Tibial nerve (tissue), 4 donors: ENCODE measurements at places on chromosomes 12 and 14. TPM values are rescaled to one million over a fixed set of nuclear protein-coding genes. Genes with fewer than 3 reads are reported as not detected.

The PRR4 gene
- 7.8 TPM for total RNA-seq

DNA sequence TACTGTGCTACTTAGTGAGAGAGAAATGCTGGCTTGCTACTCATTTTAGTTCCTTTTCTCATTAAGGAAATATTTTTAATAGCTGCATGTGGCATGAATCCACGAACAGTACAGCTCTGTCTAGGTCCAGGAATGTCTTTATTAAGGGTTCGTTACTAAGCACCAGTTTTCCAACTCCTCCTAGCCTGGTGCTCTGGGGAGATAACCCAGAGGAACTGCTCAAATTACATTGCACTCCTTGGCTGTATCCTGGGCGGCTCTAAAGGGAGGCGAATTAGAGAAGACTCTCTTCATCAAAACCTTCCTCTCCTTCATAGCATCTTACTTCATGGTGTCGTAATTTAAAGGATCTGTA lies 101.3 kb downstream of the PPM1A start:
- no peak for DNase-seq

- no peak for DNase-seq
These were observed at the start of gene NCOR2 for GRCh38 chr12:124566997-124567672. NCOR2 (minus strand) TSS chr12:124567612; CDS start chr12:124495251, 72,361 bp downstream.

DNA sequence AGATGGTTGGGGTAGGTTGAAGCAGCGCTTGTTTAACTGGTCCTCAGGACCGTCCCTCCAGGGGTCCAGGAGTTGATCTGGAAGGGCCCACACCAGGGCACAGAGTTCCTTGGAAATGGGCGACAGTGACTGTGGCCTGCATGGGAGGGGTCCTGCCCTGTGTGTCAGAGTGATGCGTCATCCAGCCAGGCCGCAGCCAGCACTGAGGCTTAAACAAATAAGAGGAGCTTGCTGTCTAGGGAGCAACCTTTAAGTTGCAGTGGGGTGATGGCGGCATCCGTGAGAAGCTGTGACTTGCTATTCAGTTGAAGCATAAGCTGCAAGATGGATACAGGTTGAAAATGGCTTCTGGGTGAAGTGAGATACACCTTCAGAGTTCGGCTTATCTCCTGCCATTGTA lies 20.2 kb downstream of the DCAF4 start:
- DNase-seq: no peak

The MYH6 gene
- total RNA-seq: not detected

The GPX2 gene
- total RNA-seq: not detected

The OTUB2 gene
- not detected for total RNA-seq

- no peak for DNase-seq
These were observed 72.8 kb downstream of the GALNT4 start for GRCh38 chr12:89451841-89452251.

DNA sequence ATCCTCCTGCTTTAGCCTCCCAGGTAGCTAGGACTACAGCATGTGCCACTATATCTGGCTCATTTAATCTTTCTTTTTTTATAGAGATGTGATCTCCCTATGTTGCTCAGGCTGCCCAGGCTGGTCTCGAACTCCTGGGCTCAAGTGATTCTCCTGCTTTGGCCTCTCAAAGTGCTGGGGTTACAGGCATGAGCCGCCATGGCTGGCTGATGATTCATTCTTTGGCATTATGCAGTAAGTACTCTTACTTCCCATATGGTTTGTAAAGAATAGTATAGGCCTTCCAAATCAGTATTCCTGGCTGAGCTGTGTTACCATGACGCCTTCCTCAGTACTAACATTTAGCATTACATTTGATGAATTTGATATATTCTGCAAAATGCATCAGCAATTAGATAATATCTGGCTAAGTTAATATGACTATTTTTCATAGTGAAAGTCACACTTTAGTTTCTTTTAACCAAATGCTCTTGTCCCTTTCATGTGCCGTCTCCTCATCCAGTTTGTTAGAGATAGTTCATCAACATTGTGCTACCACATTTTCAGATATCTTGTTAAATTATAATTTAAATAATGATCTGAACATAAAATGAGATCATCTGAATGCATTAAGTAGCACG lies 3.2 kb upstream of the MIA2 start:
- DNase-seq: no peak

GRCh38 chr14:52801014-52801712 lies 9.8 kb upstream of the GNPNAT1 start:
- no peak for DNase-seq

The ADAMTS20 gene
- not detected for total RNA-seq

The KCNC2 gene
- total RNA-seq: 1.5 TPM

DNA sequence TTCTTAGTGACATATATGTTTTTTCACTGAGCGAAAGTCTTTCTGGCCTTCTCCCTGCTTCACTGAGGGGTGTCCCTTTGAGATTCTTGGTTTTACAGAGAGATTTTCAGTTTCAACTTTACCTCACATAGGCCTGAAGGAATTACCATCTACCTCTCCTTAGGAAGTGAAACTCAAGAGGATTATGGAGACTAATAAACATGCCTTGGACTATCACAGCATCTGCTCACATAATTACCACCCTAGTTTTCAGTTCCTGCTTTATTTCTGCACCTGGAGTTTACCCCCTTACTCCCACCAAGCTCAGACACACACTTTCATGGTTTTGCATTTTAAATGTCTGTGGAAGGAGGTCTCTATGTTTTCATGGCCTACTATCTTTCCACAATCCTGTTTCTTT lies 118.3 kb upstream of the SCAF11 start:
- DNase-seq: no peak

DNA sequence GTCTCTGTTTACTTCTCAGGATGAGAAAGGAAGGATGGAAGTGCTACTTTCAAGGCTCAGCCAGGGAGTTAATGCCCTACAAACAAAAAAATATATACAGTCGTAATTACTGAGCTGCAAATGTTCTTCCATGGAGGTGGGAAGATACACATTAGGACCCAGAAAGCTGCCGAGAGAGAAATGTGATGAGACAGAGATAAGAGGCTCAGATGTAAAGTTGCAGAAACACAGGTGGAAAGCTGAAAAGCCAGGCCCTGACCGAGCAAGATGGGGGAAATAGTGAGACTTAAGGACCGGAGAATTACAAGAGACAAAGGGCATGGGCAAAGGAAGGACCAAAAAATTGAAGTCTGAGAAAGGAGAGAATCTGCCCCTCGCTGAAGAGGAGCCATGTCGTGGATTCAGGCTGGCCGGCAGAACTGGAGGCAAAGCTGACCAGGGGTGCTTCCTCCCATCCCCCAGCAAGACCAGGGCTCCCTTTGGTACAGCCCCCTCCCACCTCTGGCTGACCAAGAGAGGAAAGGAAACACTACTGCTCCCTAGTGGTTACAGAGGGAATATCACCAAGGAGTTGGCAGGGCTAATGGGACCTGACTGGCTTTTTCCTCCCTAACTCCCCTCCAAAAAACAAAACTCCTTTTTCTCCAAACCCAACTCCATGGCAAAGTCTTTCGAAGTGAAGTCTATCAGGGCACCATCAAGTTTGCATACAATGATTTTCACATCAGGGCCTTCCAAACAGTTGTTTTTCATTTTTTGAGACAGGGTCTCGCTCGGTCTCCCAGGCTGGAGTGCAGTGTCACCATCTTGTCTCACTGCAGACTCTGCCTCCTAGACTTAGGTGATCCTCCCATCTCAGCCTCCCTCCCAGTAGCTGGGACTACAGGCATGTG lies 12.1 kb downstream of the ZFHX2 start:
- no peak for DNase-seq

The RTN1 gene
- 13.1 TPM for total RNA-seq

The ZNF641 gene
- total RNA-seq: 32.4 TPM

The LPAR5 gene
- total RNA-seq: 2.7 TPM

GRCh38 chr14:70398706-70399431 lies 18.0 kb downstream of the SYNJ2BP start:
- no peak for DNase-seq
